Stimulated activated CD4-positive, alpha-beta T cell treated with anti-CD3 and anti-CD28 coated beads, TNF-alpha, amount 100 ng/mL, for 1 hour (primary cell): ENCODE measurements at places on chromosomes 7 and 10.

DNA sequence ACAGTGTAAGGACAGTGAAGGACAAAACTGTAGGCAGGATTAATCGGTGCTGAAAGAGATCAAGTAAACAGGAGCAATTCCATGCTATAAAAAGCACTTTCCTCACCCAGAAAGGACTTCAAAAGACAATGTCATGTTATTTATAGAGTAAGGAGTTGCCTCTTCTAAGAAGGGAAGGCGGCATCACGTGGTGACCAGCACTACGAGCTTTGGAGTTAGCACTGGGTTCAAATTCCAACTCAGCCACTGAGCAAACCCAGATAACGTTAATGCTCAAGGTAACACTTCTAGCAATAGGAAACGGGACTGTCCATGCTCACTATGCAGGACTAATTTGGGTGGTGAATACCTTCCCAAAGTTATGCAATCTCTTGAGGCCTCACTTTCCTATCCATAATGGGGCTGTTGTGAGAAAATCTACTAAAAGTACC, 715 bp upstream of the PANK1 start:
- no peak for DNase-seq

GRCh38 chr10:29063806-29064644, 224.8 kb upstream of the LYZL1 start:
- no peak for DNase-seq

GRCh38 chr10:83372646-83373045, 766.7 kb upstream of the GHITM start:
- DNase-seq: no peak

DNA sequence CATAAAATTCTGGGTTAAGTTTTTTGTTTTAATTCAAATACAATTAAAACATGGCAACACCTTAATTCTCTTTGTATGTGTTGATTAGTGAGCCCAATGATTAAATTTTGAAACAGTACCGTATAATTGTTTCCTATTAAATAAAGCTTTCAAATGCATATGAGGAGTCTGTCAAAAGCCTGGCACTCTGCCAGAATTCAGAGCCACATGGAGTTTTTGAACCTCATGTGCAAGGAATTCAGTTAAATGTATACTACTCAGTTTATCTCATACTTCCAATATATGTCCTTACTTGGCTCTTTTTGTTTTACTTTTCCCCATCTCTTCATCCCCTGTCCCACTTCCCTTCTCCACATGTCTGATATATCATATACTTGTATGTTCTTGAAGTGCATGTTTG, 165.6 kb upstream of the FAM3C start:
- DNase-seq: no peak

DNA sequence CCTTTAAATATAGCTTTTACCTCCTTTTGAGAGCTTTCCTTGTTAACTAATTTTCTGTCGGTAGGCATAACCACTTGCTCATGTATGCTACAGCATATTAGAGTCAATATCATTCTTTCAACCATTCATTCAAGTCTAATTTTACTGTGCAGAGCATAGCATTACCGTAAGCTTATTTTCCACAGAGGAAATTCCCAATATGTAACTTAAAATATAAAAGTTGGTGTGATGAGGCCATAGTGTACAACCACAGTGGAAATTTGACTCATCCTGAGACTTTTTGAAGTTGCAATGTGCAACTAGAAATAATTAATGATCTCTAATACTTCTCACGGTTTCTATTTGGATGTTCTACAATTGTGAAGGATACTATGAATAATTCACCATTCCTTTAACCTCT, 80.6 kb upstream of the KLF6 start:
- no peak for DNase-seq

DNA sequence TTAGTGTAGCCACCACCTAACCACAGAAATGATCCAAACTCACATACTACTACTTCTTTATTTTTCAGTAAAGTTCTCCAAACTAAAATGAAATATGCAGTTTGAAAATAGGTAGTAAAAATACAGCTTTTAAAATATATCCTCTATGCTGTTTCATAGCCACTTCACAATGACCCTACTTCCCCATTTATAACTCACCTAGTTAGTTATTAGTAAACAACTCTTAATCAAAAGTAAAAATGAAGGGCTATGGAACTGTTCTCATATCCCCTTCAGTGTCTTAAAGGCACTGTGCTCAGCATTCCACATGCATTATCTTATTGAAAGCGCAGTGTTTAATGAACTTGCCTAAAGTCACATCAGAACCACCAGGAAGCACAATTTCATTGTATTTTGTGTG, 43.5 kb downstream of the KMT2C start:
- no peak for DNase-seq

DNA sequence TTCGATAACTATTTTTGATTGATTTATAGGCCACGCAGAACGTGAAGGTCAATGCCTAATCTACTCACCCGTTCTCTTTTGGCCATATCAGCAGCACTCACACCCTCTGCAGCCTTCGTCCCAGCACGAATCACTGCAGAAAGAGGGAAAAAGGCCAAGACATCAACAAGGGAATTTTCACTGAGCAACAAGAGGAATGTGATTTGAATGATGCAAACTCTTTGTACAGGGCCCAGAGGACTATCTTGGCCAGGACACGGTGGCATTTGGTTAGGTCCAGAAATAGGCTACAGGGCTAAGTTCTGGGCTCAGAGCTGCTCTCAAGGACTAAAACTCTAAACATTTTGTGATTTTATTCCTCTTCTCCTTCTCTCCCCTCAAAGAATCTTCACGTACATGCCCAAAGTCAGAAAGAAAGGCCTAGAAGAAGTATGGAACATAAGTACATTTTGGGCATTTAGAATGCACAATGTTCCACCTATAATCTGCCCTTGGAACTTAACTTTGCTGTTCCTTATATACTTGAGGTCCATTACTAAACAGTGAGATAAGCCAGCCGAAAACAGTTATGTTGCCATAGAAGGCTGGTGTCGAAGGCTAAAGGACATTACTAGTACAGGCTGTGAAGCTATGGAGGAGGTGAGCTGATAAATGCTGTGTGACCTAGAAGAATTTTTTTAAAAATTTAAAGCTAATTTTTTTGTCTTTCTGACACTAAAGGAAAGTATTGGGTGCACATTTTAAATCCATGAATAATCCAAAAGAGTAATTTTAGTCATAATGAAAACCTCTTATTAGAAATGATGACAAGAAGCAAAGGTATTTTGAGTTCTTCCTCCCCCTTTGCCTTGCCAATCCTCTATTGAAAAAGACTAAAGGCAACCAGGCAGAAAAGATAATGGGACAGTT, 20.0 kb downstream of the RBM28 start:
- DNase-seq: no peak

GRCh38 chr7:1914321-1914720, 244.2 kb downstream of the ELFN1 start:
- DNase-seq: no peak

DNA sequence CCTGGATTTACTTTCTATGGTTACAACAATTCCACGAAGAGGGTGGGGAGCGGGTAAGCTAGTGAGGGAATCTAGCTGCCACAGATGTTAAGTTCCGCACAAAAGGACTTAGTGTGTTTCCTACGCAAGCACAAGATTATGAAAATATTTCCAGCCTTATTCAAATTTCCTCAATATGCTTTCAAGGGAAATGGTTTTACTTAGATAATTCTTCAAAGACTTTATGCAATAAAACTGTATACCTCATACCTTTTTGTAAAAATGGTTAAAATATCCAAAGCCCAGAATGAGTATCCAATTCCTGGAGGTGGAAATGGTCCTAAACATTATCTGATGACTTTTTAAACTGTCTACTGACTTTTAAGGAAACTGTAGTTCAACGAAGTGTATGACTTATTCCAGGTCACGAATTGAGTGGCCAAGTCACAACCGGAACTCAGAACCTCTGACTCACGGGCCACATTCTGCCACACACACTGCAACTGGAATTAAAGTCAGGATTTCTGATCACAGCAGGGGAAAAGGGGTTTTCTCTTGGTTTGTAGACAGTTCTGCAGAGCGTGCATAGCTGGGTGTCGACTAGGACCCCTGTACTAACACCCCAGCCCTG, 20.2 kb upstream of the INSIG1 start:
- no peak for DNase-seq

GRCh38 chr7:19670806-19671205, 38.0 kb downstream of the POLR1F start:
- DNase-seq: no peak

DNA sequence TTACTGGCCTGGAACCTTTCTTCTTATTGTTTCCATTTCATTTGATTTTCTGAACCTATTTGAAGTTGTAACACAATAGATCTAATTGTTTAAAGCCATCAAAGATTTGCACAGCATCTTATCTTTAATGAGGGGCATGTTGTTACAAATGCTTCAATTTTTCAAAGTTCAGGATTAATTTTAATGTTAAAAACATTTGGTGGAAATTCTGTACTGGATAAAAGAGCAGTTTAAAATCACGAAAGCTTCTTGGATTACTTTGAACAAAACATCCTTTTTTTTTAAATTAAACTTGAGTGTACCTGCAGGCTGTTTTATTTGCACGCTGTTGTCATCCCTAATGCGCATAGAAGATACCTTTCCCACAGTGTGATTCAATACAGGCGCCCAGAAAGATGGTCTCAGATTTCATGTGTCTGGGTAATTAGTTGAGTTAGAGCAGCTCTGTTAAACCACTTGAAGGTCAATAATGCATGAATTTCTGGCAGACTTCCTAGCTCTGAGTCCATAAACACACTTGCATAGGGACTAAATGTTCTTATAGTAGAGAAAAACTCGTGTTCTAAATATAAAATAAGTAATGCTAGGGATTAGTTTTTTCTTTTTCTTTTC, 29.3 kb upstream of the DDX50 start:
- DNase-seq: no peak

GRCh38 chr7:118657391-118658005, 433.0 kb downstream of the ANKRD7 start:
- no peak for DNase-seq

- DNase-seq: no peak
These were observed 25.0 kb upstream of the C1GALT1 start for GRCh38 chr7:7157177-7157886.

DNA sequence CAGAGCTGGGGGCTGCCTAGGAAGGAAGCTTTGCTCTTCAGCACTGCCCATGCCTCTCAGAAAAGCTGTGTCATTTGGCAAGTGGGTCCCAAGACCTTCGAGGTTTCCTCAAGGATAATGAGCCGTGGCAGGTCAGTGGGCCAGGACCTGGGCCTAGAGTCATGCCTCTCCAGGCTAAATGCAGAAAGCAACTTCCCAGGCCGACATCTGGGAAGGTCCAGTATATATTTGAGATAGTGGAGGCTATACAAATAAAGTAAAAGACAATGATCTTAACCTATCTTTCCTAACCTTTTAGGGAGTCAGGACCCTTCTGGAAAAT, 2.4 kb upstream of the HOXA10 start:
- no peak for DNase-seq

DNA sequence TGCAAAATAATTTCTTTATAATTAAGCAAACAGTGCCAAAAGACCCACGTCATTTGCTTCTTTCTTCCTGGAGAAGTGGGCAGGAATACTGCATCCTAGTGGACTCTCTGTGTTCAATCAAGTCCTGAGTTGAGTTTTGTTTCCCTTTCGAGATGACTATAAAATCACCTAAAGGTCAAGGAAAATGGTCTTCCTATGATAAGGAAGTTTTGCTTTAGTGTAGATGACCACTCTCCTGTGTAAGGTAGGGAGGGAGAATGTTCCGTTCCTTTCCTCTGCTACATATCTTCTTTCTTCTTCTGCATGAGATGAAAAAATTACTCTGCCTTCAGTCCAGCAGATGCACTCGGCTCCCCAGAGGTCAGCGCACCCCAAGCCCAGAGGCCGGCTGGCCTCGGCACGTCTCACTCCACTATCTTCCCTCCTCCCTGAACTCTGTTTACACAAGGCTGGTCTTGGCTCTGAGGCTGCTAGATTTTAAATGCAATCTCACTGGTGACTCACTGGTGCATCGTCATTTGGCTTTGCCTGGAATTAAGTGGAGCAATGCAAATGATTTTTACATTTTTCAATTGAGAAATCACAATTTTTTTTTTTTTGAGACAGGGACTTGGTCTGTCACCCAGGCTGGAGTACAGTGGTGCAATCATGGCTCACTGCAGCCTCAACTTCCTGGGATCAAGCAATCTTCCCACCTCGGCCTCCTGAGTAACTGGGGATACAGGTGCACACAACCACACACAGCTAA, 18.6 kb upstream of the VDAC2 start:
- no peak for DNase-seq

GRCh38 chr7:78769481-78770101, 683.9 kb downstream of the MAGI2 start:
- no peak for DNase-seq

- DNase-seq: no peak
These were observed 79.9 kb downstream of the GPR26 start for GRCh38 chr10:123746061-123746460.

- DNase-seq: no peak
These were observed 631 bp downstream of the POR start for GRCh38 chr7:75915416-75916156.

GRCh38 chr7:93117852-93118530, at the start of gene SAMD9:
SAMD9 (minus strand) TSS chr7:93117979; CDS start chr7:93106097, 11,882 bp downstream.
- peak; percentile 12 for DNase-seq

DNA sequence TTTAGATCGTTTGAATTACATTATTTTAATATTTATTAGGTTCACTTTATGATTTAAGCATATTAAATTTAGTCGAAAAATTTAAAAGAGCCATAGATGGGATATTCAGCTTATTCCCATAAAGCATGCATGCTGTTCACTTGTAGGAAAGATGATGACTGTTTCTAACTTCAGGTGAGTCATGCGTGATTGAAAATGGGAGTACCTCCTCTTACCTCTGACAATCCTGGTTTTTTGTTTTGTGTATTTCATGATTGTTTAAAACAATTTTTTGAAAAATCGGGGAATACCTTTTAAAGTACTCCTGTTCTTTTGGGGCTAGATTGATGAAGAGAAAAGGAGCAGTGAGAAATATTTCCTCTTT, 1.4 kb downstream of the TNKS2 start:
- no peak for DNase-seq

DNA sequence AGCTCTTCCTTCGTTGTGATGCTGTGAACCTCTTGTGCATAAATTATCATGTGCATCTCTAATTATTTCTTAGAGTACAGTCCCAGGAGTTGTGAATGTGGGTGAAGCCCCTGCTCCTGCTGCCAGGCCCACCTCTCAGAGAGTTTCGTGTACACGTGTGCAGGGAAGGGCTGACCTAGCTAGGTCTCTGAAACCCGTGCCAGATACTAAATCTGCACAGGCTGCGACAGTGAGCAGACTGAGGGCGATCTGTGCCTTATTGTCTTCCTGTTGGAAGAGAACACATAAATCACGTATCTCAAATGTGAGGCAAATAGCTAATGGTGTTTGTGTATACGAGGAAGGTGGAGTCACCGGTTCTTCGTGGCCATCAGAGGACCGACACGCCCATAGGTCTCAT, 71.8 kb upstream of the DNAJB6 start:
- DNase-seq: no peak

- no peak for DNase-seq
These were observed 15.4 kb downstream of the NFE2L3 start for GRCh38 chr7:26167303-26167934.

- DNase-seq: no peak
These were observed 12.5 kb upstream of the COL13A1 start for GRCh38 chr10:69789164-69789576.

GRCh38 chr7:154409703-154410311, 357.6 kb downstream of the DPP6 start:
- DNase-seq: no peak

GRCh38 chr7:158019726-158020705, 567.6 kb downstream of the PTPRN2 start:
- DNase-seq: no peak

GRCh38 chr10:122648599-122649428, 50.8 kb downstream of the C10orf120 start:
- DNase-seq: no peak

GRCh38 chr7:154960063-154960790, 42.7 kb downstream of the PAXIP1 start:
- no peak for DNase-seq

- no peak for DNase-seq
These were observed 93.2 kb downstream of the SKIDA1 start for GRCh38 chr10:21432266-21432665.
